ENCODE measurements at places on chromosomes 7 and 10. TPM values are rescaled to one million over a fixed set of nuclear protein-coding genes. Genes with fewer than 3 reads are reported as not detected.

GRCh38 chr10:97618285-97618684 is 15.0 kb downstream of the MORN4 start:
- no peaks in the 10 kb centered on the region for H3K36me3 ChIP-seq
- no peak overlapping the region for H3K27ac ChIP-seq
- H3K4me1 ChIP-seq: no peaks in the 10 kb centered on the region
- no peak overlapping the region for H3K4me3 ChIP-seq
- DNase-seq: no peak
- H3K27me3 ChIP-seq: no peaks in the 10 kb centered on the region

GRCh38 chr10:32995751-32996150 is 37.7 kb upstream of the ITGB1 start:
- H3K4me3 ChIP-seq: no peak overlapping the region
- no peak for DNase-seq
- peaks cover 31% of the 10 kb centered on the region for H3K4me1 ChIP-seq
- peaks cover 2% of the 10 kb centered on the region for H3K27me3 ChIP-seq
- H3K36me3 ChIP-seq: peaks cover 35% of the 10 kb centered on the region

GRCh38 chr10:99629625-99629978 is 9.4 kb upstream of the SLC25A28 start:
- H3K27ac ChIP-seq: no peak overlapping the region
- no peak overlapping the region for H3K4me3 ChIP-seq

DNA sequence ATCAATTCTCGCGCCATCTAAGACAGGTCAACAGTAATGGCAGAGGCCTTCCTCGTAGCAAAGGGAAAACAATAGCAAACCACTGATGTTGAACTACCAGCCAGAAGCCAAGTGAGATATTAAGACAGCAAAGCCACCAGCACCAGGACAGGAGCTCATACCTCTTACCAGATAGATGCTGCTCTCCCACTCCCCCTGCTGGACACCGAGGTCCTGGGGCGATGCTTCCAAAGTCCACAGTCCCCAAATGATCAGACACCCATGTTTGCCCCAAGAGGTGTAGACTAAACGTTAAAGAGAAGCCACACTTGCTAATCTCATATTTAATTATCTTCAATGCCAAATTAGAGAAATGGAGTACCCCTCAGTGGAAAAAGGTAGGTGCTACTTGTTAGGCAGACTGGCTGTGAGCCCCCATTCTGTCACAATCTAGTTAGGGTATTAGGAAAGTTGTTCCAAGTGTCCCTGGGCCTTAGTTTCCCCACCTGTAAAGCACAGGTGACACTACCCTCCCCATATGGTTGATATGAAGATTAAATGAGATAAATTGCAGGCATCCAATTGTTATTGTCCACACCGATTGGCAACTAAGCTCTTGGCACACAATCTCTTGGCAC is 39.9 kb downstream of the TOMM7 start:
- H3K27me3 ChIP-seq: no peaks in the 10 kb centered on the region
- DNase-seq: peak; percentile 42
- no peaks in the 10 kb centered on the region for H3K36me3 ChIP-seq
- peak overlapping the region; percentile 31 for H3K4me3 ChIP-seq

DNA sequence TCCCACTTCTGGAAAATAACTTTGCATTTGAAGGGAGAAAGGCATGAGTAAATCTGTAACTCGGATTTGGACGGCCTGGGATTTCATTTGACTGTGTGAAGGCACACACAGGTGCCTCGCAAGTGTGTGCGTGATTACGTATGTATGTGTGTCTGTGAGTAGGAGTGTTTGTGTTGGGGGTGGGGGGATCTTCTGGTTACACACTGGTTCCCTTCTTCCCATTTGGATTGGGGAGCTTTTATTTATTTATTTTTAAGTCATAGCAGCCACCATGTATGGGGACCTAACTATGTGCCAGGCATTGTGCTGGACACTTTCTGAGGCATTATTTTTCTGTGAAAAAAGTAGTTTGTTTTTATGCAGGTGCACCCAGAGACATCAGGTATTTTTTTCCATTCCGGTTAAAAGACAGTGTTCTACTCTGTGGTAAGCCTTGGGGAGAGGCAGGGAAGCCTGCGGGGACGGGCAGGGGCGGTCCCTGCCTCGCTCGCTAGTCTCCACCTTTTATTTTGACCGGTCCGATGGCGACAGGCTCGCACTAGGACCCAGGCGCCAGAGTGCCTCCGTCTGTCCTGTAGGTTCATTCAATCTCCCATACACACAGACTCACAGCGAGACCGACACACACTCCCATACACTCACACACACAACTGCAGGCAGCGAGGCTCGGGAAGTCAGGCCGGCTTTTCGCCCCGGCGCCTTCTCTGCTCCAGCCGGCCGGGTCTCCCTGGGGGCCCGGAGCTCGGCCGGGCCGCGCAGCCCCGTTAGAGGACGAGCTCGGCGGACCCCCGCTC is at the start of gene MXI1:
Gene MXI1 (plus strand): TSS at position 595 of the 794 bp plus-strand sequence. CDS start 204 bp downstream, outside the sequence.
- H3K27ac ChIP-seq: peak within 1 kb of the TSS; percentile 71
- peak; percentile 78 for DNase-seq
- peak within 1 kb of the TSS; percentile 95 for H3K4me3 ChIP-seq
- peaks cover 32% of the 10 kb centered on the region for H3K4me1 ChIP-seq

- peaks cover 5% of the 10 kb centered on the region for H3K36me3 ChIP-seq
- no peak overlapping the region for H3K4me3 ChIP-seq
- DNase-seq: no peak
- H3K27ac ChIP-seq: no peak overlapping the region
Measured at GRCh38 chr7:148325208-148325607, 265.4 kb upstream of the C7orf33 start.

GRCh38 chr10:21031232-21031795 is 134.2 kb upstream of the NEBL start:
- peaks cover 2% of the 10 kb centered on the region for H3K27me3 ChIP-seq
- no peak overlapping the region for H3K4me3 ChIP-seq
- H3K36me3 ChIP-seq: 0 out of 2 replicates have a peak, but pooled peaks cover 5% of the 10 kb centered on the region
- no peaks in the 10 kb centered on the region for H3K4me1 ChIP-seq
- H3K27ac ChIP-seq: no peak overlapping the region

GRCh38 chr10:80185578-80186299 is 19.6 kb downstream of the ANXA11 start:
- no peaks in the 10 kb centered on the region for H3K36me3 ChIP-seq
- peaks cover 2% of the 10 kb centered on the region for H3K27me3 ChIP-seq
- H3K4me3 ChIP-seq: no peak overlapping the region
- H3K4me1 ChIP-seq: peaks cover 53% of the 10 kb centered on the region

DNA sequence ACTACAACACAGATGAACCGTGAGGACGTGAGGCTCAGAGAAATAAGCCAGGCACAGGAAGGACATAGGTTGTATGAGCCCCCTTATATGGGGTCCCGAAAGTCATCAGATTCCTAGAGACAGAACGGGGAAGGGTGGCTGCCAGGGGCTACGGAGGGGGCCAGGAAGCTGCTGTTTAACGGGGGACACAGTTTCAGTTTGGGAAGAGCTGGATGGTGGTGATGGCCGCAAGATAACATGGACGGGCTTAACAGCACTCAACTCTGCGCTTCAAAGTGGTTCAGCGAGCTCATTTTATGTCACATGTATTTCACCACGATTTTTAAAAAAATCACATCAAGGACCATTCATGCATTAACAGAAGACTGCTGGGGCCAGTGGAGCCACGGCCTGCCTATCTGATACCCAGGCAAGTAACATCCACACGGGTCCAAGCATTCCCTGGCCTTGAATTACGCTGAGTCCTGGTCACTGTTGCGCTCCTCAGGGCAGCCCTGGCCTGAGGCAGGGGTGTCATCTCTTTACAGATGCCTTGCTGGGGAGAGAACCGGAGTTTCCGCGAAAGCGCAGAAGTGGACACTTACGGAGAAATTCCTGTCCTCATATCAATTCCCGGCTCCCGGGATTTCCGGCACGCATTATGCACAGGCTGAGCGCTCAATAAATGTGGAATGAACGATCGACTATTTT is 1.5 kb downstream of the CARD11 start:
- no peak overlapping the region for H3K4me3 ChIP-seq
- DNase-seq: no peak
- H3K27ac ChIP-seq: no peak overlapping the region
- H3K36me3 ChIP-seq: peaks cover 6% of the 10 kb centered on the region

DNA sequence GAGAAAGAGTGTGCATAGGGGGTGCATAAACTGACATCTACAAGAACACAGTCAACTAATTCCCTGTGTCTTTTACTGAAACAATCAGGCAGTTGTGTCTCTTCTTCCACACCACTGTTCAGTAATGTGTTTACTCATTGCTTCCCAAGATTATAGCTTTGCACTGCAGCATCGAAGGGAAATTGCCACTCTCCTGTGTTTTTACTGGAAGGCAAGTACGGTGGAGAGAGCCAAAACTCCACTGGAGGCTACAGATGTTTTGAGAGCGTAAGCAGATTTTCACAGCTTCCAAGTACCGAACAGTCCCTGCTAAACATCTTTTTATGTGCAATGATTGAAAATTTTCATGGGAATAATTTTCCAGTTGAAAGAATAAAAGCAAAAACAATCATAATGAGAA is 510.5 kb upstream of the AKR1E2 start:
- H3K27ac ChIP-seq: peak overlapping the region; percentile 68
- no peaks in the 10 kb centered on the region for H3K27me3 ChIP-seq
- no peak for DNase-seq
- peaks cover 20% of the 10 kb centered on the region for H3K4me1 ChIP-seq
- peak overlapping the region; percentile 76 for H3K4me3 ChIP-seq
- no peaks in the 10 kb centered on the region for H3K36me3 ChIP-seq

DNA sequence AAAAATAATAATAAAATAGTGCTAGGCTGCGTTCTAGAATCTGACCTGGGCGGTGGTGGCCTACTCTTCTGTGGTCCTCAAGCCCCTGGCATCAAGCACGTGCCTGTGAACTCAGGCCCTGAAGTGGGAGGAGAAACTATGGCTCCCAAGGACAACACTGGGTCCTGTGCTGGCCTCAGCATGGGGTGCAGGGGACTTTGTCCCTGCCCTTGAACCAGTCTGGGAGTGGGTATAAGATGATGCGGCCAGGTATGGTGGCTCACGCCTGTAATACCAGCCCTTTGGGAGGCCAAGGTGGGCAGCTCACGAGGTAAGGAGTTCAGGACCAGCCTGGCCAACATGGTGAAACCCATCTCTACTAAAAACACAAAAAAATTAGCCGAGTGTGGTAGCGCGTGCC is 5.5 kb downstream of the ZP3 start:
- H3K27ac ChIP-seq: no peak overlapping the region
- H3K4me3 ChIP-seq: no peak overlapping the region
- DNase-seq: no peak
- peaks cover 2% of the 10 kb centered on the region for H3K27me3 ChIP-seq

DNA sequence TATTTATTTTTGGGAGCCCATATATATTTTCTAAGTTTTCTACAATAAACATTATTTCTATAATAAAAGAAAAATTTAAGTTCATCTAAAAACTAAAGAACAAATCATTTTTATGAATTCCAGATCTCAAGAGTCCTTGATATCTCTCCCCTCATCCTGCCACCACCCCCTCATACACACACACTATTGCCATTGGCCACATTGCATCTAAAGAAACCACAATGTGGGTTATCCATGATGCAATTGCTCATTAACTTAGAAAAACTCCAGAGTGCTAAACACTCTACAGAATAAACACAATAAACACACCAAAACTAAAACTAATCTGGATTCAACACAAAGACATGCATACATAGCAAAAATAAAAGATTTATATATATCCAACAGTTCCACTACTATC is 37.8 kb downstream of the FAM13C start:
- no peaks in the 10 kb centered on the region for H3K4me1 ChIP-seq
- no peak overlapping the region for H3K27ac ChIP-seq
- peaks cover 3% of the 10 kb centered on the region for H3K27me3 ChIP-seq
- no peak overlapping the region for H3K4me3 ChIP-seq

DNA sequence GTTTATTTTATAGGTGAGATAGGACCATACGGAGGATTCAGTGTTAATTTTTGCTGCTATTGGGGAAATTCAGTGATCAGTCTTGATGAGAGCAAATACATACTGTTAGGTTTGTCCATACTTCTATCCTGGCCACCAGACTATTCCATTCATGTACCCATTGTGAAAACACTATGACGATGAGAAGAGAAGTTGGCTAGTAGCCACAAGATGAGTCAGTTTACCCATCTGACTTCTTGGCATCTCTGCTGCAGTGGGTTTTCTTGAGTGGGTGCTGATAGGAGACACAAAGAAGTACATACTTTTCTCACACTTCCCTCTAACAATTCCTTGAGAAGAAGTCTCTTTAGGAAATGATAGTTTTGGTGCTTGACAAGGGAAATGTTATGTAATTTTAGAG is 133.1 kb downstream of the TFPI2 start:
- no peak overlapping the region for H3K4me3 ChIP-seq
- H3K4me1 ChIP-seq: no peaks in the 10 kb centered on the region
- no peaks in the 10 kb centered on the region for H3K36me3 ChIP-seq
- no peak overlapping the region for H3K27ac ChIP-seq

- no peaks in the 10 kb centered on the region for H3K4me1 ChIP-seq
- no peak for DNase-seq
- no peaks in the 10 kb centered on the region for H3K27me3 ChIP-seq
- H3K27ac ChIP-seq: no peak overlapping the region
- H3K4me3 ChIP-seq: no peak overlapping the region
Measured at GRCh38 chr7:122831436-122831835, 54.8 kb downstream of the CADPS2 start.

DNA sequence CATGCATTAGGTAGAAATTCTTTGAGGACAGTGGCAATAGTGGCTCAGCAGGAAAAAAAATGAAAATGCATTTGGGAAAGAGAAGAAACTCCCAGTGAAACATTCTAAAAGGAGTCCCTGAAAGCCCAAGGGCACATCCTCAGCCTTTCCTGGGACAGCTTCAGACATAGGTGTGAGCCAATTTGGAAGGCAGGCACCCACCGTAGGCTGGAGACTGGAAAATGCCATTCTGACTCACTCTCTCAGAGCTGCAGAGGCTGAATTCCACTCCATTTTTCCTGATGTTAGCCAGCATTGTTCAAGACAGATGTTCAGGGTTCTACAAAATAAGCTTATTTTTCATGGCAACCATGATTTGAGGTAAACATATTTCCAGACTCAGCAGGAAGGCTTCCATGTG is 379.0 kb upstream of the FZD8 start:
- no peaks in the 10 kb centered on the region for H3K36me3 ChIP-seq
- no peaks in the 10 kb centered on the region for H3K4me1 ChIP-seq
- H3K4me3 ChIP-seq: no peak overlapping the region
- no peak for DNase-seq
- H3K27ac ChIP-seq: no peak overlapping the region

DNA sequence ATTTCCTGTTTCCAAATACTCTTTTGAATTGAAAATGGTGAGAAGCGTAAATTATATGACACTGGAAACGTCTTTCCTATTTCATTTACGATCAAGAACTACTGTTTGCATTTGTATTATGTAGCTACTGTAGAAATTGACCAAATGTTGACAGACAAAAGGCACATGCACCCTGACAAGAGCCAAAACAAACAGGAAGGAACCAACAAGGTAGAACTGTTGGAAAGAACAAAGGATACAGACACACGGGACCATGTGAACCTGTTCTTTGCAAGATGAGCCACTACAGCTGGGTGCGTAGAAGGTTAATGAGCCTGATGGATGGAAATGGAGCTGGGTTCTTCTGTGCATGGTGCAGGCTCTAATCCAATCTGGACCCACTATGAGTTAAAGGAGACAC is 48.4 kb upstream of the FZD8 start:
- H3K27ac ChIP-seq: no peak overlapping the region
- DNase-seq: no peak
- no peaks in the 10 kb centered on the region for H3K4me1 ChIP-seq
- no peaks in the 10 kb centered on the region for H3K36me3 ChIP-seq
- peaks cover 15% of the 10 kb centered on the region for H3K27me3 ChIP-seq

SYT15 gene
- 0.74 TPM for total RNA-seq

SPDYE16 gene
- total RNA-seq: not detected

ADAP1 gene
- 1.0 TPM for total RNA-seq

TMEM273 gene
- not detected for total RNA-seq

SEMA3A gene
- 63.4 TPM for total RNA-seq

MLXIPL gene
- total RNA-seq: not detected

SKIDA1 gene
- 0.50 TPM for total RNA-seq

CREB5 gene
- 1.2 TPM for total RNA-seq

Measured in HFFc6 (cell line).